ENCODE measurements at places on chromosomes 2 and 18.

DNA sequence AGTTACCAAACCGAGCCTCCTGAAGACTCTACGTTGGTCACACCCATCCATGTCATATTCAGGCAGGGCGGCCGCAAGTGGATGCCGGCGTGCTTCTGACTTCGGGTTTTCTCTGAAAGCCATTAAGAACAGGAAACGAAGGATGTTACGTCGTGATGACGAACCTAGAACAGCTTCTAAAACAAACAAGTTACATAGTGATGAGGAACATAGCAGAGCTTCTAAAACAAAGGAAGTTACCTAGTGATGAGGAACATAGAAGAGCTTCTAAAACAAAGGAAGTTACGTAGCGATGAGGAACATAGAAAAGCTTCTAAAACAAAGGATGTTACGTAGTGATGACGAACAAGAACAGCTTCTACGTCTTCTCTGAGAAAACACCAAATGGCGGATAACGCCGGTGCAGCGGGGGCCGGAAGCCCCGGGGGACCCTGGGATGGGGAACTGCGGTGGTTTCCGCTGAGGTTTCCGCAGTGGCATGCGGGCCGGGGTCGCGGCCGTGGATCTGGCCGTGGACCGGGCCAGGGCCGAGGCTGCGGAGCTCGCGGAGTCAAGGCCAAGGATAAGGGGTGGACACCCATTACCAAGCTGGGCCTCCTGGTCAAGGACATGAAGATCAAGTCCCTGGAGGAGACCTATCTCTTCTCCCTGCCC, 141.1 kb downstream of the SOCS6 start:
- no peak for DNase-seq

DNA sequence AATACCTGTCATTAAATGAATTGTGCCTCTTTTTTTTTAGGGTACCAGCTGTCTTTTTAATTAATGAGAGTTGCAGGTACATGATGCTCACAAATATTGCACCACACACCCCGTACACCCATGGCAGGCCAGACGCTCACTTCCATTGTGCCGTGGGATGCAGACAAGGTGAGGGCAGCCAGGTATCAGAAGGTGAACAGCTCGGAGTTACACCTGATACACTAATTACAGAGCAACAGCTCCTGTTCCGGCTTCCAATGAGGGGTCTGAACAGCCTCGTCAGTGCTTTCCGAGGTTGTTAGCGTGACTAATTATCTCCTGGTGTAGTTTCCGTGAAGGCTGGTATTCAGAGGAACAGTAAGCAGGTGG, 442.8 kb downstream of the ZNF516 start:
- DNase-seq = no peak

GRCh38 chr2:191693166-191693565, 15.2 kb downstream of the NABP1 start:
- no peak for DNase-seq

DNA sequence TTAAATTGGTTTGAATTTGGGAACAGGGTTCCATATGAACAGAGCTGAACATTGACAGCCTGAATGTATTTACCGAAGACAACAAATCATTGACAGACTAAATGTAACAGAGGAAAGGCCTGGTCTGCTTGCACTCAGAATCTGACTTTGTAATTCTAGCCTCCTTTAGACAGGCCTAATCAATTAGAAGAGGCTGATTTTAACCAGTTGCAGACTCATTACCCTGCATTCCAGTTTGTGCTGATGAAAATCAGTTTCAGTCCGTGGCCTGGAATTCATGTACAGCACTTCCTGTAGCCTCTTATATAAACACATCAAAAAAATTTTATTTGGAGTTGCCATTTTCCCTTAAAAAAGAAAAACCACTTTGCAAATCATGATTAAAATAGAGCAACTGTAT, 93.1 kb upstream of the ZFP36L2 start:
- no peak for DNase-seq

- no peak for DNase-seq
These were observed 72.6 kb upstream of the SMAD7 start for GRCh38 chr18:49023271-49023937.

GRCh38 chr18:54392543-54393023, 34.9 kb downstream of the C18orf54 start:
- DNase-seq = peak; percentile 34

- DNase-seq = no peak
These were observed 45.2 kb downstream of the PCBP1 start for GRCh38 chr2:70132244-70133126.

GRCh38 chr2:224569654-224570053, 15.5 kb downstream of the CUL3 start:
- DNase-seq = no peak

GRCh38 chr2:203758841-203759689, 52.6 kb downstream of the CD28 start:
- no peak for DNase-seq

- no peak for DNase-seq
These were observed 7.4 kb upstream of the RNF125 start for GRCh38 chr18:32011193-32011592.

- DNase-seq = no peak
These were observed 382.0 kb downstream of the LNPK start for GRCh38 chr2:175620106-175620505.

DNA sequence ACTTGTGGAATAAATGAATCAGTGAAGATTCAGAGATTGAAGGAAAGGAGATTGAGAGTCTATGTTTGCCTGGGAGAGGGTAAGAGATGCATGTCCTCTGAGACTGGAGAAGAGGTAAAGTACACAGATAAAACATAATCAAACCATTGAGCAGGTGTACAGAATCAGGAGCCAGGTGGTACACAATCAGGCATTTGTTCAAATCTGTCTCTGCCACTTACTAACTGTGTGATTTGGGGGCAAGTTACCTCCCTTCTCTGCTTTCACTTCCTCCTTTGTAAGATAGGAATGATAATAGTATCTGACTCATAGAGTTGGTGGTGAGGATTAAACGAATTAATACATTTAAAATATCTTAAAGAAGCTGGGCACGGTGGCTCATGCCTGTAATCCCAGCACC, 94.0 kb downstream of the CDK15 start:
- DNase-seq = no peak

GRCh38 chr2:8580316-8581233, 101.3 kb upstream of the ID2 start:
- no peak for DNase-seq

- no peak for DNase-seq
These were observed 257.7 kb downstream of the MEIS1 start for GRCh38 chr2:66692521-66693054.

- DNase-seq = no peak
These were observed 140.3 kb upstream of the RAB12 start for GRCh38 chr18:8468921-8469335.

GRCh38 chr2:209872675-209873074, 101.0 kb downstream of the UNC80 start:
- no peak for DNase-seq

- DNase-seq = no peak
These were observed 156.5 kb downstream of the SP3 start for GRCh38 chr2:173808718-173809117.

Measured in non-pigmented ciliary epithelial cell (primary cell).